ENCODE measurements at places on chromosomes 2 and 18.

GRCh38 chr2:239034561-239035341, 186.9 kb downstream of the TWIST2 start:
- no peak for DNase-seq

DNA sequence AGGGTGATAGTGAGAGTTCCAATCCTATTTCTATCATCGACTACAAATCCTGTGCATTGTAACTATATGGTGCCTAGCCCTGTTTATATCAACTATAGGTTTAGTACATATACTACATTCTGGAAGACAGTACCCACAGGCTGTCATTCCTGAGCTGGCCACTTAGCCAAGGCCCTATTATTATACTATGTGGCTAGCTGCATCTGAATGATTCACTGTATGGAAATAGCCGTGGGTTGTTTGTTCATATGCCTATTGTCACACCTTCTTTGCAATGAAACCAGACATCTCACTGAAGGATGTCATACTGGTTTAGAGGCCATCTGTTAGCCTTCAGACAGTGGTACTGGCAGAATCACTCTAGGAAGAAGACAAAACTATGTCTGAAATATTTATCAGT, 62.3 kb upstream of the FSIP2 start:
- no peak for DNase-seq

- DNase-seq: no peak
Measured at GRCh38 chr2:104443145-104443544, 410.8 kb upstream of the POU3F3 start.

DNA sequence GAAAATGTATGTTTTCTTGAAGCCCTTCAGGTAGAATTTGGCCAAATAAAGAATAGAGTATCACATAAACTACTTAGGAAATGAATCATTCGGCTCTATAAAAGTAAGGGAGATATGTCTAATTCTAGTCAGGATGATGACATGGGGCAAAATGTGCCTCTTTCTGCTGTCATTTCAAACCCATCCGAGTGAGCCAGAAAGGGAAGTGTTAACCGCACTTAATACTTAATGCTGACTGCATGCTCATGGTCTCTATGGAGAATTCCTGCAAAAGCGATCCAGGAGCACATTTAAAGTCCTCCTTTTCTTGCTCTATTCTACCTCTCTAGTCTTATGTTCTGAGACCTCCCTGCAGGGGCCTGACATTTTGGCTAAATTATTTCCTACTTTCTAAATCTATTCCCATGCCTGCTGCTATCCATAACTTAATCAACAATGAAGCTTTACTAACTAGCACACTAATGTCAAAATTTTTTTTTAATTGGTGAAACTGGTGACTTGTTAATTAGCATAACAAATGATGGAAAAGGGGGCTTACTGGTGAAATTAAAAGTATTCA, 127.4 kb downstream of the CDC42EP3 start:
- no peak for DNase-seq
